Urothelium cell line (cell line): ENCODE measurements at places on chromosomes 12 and 14.

- peak; percentile 96 for DNase-seq
Measured at GRCh38 chr14:54652188-54652587, 85.3 kb downstream of the SAMD4A start.

DNA sequence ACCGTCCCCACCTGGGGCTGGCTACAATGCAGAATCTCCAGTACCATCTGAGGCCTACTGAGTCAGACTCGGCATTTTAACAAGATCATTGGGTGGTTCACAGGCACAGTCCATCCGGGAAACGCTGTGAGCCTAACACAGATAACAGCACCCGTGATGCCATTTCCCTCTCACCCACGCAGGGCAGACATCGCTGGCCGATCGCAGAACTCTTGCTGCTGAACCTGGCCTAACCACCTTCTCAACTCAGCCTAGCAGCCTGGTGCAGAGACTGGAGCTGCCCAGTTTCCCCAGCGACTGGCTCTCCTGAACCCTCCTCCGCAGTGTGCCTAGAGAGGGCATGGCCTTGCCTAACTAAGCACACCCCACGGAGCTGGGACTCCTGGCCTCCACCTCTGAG lies 83.3 kb downstream of the NCOR2 start:
- DNase-seq: no peak

DNA sequence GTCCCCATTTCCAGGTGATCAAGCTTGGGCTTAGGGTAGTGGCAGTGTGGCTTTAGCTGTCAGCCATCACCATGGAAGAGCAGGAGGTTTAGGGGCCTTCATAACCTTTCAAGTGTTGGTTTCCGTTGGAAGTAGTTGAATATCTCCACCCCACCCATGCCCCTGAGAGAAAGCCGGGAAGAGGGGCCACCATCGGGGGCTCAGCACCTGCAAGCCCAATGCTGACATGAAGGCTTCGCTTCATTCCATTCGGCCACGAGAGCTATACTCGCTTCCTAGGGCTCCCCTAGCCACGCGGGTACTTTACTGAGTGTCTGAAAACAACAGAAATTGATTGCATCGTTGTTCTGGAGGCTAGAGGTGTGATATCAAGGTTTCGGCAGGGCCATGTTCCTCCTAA lies 234.8 kb downstream of the ZFP36L1 start:
- no peak for DNase-seq

GRCh38 chr12:55930771-55931316 lies at the start of gene DGKA:
Gene DGKA (plus strand): TSS chr12:55931162. CDS start chr12:55936504, 5,342 bp downstream.
- DNase-seq: peak; percentile 54

DNA sequence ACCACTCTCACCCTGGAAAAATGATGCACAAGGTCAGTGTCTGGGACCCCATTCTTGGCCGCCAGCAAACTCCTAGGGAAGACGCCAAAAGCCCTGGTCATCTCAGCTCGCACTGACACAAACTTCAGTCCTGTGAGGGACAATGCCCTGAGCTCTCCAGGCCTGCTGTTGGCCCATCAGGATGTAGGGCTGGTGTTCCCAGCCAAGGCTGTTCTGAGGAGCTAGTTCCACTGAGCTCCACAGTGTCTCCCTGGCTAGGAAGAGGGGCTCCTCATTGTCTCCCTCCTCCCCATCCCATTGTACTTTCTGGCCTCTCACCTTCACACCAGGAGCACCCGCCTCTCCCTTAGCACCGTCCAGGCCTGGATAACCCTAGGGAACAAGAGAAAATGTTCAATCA lies 10.8 kb downstream of the COL2A1 start:
- no peak for DNase-seq

DNA sequence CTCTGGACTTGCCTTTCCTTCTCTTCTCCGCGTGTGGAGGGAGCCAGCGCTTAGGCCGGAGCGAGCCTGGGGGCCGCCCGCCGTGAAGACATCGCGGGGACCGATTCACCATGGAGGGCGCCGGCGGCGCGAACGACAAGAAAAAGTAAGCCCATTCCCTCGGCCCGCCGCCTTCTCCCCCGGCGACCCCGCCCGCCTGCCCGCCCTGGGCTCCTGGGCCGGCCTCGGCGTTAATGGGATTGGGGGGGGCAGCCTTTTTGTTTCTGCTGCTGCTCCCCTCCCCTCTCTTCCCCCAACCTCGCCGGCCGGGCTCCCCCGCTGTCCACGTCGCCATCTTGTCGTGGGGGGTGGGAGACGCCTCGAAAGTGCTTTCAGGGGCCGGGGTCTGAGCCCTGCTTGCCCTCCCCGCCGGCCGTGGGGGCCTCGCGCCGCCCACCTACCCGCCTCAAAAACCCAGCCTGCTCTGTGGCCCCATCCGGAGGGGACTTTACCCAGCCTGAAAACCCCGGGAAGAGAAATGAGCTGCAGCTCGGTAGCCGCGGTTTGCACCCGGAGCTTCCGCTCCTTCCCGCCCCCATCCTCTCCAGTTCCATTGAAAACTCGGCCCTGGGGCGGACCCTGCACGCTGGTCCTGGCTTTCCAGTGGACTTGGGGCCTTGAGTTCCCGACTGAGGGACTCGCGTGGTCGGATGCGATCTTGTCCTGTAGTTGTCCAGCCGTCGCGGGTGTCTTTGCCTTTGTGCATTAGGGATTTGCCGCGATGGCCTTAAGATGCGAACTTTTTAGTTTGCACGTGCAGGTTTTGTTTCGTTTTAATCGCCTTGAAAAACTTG lies 598 bp downstream of the HIF1A start:
- peak; percentile 71 for DNase-seq

DNA sequence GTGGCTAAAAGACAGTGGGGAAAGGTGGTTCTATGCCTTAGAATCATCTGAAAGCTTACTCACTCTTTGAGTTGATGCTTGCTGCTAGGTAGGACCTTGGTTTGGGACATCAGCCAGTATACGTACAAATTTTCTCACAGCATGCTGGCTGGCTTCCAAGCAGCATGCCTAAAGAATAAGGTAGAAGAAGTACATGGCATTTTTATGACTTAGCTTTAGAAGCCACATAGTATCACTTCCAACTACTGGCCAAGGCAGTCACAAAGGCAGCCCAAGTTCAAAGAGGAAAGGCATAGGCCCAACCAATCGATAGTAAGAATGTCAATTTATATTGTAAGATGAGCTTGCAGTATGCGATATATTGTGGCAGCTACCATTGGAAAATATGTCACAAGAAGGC lies 284.2 kb upstream of the CAND1 start:
- peak; percentile 18 for DNase-seq

DNA sequence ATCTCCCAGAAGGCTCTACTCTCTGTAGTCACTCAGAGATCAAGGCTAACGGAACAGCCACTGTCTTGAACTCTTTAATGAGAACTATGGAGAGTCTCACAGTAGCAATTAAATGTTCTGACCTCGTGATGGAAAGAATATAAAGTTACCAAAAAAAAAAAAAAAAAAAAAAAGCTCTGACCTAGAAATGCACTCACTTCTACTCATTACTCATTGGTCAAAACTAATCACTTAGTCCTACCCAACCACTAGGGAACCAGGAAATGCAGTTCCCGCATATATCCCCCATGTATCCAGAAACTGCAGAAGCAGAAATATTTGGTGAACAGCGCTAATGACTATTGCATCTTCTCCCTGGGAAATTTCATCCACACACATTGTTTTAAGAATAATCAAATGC lies 29.5 kb upstream of the C12orf76 start:
- DNase-seq: no peak

GRCh38 chr12:57142727-57143126 lies 4.7 kb downstream of the LRP1-AS start:
- DNase-seq: no peak

DNA sequence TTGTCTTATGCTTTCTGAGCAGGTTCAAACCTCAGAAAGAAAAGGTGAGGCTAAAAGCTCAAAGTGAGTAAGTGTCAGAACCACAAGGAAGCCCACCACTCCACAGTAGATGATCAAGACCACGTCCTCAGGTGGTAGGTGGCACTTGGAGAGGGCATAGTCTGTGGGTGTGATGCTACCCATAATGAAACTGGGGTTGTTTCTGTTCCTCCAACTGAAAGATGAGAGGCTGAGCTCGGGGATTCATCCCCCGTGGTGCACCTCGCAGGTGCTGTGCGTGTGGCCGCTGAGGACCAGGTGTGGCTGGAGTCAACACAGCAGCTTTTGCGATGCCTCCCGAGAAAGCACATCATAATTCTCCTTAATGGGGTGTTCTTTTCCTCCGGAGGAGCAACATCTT lies 285.7 kb downstream of the TTC8 start:
- DNase-seq: no peak

GRCh38 chr12:130185455-130186391 lies 23.5 kb downstream of the FZD10 start:
- DNase-seq: no peak

DNA sequence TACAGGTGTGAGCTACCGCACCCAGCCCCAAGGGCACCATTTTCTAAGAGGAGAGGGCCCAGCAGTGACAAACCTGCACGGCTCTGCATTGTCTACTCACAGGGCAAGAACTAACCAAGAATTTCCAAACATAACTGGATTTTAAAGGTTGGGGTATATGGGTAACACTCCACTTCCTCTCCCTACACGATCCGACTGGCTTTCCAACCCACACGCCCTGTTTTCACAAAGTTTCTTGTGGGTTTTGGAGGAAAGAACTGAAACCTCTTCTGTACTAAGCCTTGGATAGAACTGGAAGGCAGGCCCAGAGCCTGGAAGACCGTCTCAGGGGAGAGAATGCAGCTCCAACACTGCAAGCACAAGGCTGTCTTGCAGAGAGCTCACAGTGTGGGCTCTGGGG lies 24.9 kb downstream of the SNRNP35 start:
- no peak for DNase-seq

GRCh38 chr12:18646286-18646890 lies 91.4 kb downstream of the PLCZ1 start:
- DNase-seq: no peak

DNA sequence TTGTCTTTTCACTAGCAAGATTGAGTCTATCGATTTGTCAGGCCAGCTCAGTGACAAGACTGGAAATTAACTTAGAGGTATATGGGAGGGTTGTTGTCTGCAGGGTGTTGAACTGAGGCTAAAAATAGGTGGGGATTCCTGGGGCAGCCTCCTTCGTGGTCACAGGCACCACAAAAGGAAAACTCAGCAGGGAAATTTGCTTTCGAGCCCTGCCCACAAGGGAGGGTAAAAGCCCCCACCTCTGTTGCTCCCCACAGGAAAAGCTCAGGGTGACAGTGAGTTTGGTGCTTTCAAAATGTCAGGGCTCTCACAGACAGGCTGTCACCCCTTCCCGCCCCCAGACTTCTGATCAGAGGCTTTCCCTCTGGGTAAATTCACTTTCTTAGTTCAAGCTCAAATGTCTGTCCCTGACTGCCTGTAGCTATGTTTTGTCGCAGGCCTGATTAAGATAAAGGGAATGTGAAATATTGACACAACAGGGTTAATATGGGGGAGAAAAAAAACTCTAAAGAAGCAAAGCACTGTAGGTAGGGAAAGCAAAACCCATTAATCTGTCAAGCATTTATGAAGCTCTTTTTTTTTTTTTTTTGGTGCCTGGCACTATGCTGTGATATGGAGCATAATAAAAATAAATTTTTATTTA lies 11.7 kb upstream of the NFKBIA start:
- DNase-seq: no peak

GRCh38 chr12:89352242-89352491 lies 134 bp downstream of the DUSP6 start:
- DNase-seq: no peak

DNA sequence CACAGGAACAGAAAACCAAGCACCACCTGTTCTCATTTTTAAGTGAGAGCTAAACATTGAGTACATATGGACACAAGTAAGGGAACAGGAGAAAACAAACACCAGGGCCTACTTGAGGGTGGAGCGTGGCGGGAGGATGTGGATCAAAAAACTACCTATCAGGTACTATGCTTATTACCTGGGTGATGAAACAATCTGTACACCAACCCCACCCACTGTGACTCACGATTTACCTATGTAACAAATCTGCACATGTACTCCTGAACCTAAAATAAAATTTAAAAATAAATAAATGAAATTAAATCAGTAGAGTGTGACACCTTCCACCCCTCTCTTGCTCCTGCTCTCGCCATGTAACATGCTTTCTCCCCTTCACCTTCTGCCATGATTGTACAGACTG lies 615.5 kb downstream of the RPL10L start:
- no peak for DNase-seq

DNA sequence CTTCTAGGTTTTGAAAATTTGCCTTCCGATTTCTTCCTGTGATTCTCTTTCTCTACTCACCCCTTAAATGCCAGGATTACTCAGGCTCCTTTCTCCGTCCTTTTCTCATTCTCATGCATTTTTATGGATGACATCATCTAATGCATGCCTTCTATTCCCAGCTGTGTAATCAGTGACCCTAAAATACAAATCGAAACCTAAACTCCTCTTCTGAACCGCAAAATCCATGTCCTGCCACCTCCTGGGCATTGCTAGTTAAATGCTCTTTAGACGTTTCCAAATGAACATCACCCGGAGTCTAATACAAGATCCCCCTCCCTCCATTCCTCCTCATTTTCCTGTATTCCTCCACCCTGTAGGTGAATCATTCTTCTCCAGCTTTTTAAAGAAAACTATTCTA lies 1703.1 kb upstream of the FLRT2 start:
- peak; percentile 17 for DNase-seq

- DNase-seq: peak; percentile 59
Measured at GRCh38 chr12:47938093-47938492, 25.3 kb upstream of the TMEM106C start.

GRCh38 chr14:51950007-51950406 lies 39.3 kb upstream of the RTRAF start:
- DNase-seq: no peak
